ENCODE measurements at places on chromosomes 2 and 18. TPM values are rescaled to one million over a fixed set of nuclear protein-coding genes. Genes with fewer than 3 reads are reported as not detected.

PTPRM gene
- 12.1 TPM for total RNA-seq

ANKRD62 gene
- not detected for total RNA-seq

REG1B gene
- total RNA-seq = not detected

EFEMP1 gene
- total RNA-seq = not detected

ARL6IP6 gene
- 15.0 TPM for total RNA-seq

ZSWIM2 gene
- not detected for total RNA-seq

CLK1 gene
- total RNA-seq = 975 TPM

RASGRP3 gene
- total RNA-seq = 21.1 TPM

CD28 gene
- 3.5 TPM for total RNA-seq

DNA sequence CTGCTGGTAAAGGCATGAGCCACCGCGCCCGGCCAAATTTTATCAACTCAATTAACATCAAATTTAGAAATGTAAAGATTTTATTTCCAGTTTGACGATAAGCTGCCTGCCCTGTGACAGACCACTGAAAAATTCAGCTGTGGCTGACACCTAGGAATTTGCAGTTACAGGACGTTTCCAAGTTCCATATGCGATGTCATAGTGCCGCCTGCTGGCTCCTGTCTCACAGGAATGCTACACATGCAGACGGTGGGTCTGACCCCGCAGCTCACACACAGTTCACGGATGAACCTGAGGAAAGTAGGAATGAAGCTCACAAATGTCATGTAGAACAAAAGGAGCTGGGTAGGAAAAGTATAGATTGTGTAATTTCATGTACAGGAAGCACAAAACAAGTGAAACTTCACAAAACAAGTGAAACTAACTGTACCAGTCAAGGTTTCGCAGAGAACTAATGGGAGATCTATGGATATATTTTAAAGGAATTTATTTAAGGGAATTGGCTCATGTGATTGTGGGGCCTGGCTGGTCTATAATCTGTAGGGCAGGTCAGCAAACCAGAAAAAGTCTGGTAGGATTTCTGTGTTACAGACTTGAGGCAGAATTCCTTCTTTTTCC, 13.2 kb upstream of the SEH1L start:
- no peaks in the 10 kb centered on the region for H3K27me3 ChIP-seq
- no peak overlapping the region for H3K27ac ChIP-seq

DNA sequence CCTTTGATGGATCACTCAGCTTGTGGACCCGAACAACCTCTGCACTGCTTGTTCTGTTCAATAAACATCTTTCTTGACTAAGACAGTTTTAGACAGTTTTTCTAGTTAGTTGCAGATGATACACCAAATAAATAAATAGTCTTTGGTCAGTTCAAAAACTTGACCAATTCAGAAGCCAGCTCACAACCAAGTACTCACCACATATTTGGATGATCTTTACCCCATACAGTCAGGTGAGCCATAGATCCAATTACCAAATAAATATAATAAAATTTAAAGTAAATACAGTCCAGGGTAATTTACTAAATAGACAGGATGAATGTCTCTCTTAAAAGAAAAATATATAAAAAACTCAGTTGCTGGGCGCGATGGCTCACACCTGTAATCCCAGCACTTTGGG, 18.2 kb downstream of the SCN3A start:
- H3K4me1 ChIP-seq = no peaks in the 10 kb centered on the region
- H3K27me3 ChIP-seq = no peaks in the 10 kb centered on the region
- no peak overlapping the region for H3K4me3 ChIP-seq
- H3K27ac ChIP-seq = no peak overlapping the region
- no peak for DNase-seq

GRCh38 chr2:102208774-102209173, 22.0 kb downstream of the IL1RL2 start:
- no peak overlapping the region for H3K27ac ChIP-seq
- no peaks in the 10 kb centered on the region for H3K36me3 ChIP-seq
- H3K4me1 ChIP-seq = no peaks in the 10 kb centered on the region
- H3K4me3 ChIP-seq = no peak overlapping the region
- no peak for DNase-seq
- H3K27me3 ChIP-seq = no peaks in the 10 kb centered on the region

DNA sequence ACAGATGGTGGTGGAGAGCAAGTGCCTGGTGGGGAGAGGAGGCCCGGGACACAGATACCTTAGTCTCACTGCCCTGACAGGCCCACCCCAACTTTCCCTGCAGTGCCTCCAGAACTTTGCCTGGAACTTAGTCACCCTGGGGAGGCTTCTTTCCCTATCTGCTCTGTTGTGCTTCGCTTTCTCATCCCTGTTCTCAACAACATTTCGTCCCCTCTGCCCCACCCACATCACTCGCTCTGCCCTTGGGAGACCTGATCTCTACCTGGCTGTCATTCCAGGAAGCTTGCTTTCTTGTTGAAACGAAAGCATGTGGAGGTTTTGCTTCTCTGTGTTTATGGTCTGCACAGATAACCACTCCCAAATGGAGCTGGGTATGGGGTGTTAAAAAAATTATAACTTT, 93.8 kb downstream of the PRKCE start:
- no peak for DNase-seq
- H3K27me3 ChIP-seq = no peaks in the 10 kb centered on the region
- no peak overlapping the region for H3K4me3 ChIP-seq
- H3K36me3 ChIP-seq = no peaks in the 10 kb centered on the region
- H3K4me1 ChIP-seq = no peaks in the 10 kb centered on the region

- no peak overlapping the region for H3K4me3 ChIP-seq
- H3K36me3 ChIP-seq = no peaks in the 10 kb centered on the region
- H3K27me3 ChIP-seq = no peaks in the 10 kb centered on the region
- no peak for DNase-seq
- no peaks in the 10 kb centered on the region for H3K4me1 ChIP-seq
These were observed 219.5 kb downstream of the SOX11 start for GRCh38 chr2:5911718-5912117.

GRCh38 chr18:24954341-24954740, 397.6 kb downstream of the ZNF521 start:
- no peaks in the 10 kb centered on the region for H3K4me1 ChIP-seq
- H3K27ac ChIP-seq = no peak overlapping the region
- H3K27me3 ChIP-seq = no peaks in the 10 kb centered on the region
- DNase-seq = no peak

GRCh38 chr2:30796699-30797098, 10.5 kb downstream of the CAPN13 start:
- no peaks in the 10 kb centered on the region for H3K4me1 ChIP-seq
- H3K36me3 ChIP-seq = no peaks in the 10 kb centered on the region
- no peak for DNase-seq
- peaks cover 2% of the 10 kb centered on the region for H3K27me3 ChIP-seq
- H3K27ac ChIP-seq = no peak overlapping the region

DNA sequence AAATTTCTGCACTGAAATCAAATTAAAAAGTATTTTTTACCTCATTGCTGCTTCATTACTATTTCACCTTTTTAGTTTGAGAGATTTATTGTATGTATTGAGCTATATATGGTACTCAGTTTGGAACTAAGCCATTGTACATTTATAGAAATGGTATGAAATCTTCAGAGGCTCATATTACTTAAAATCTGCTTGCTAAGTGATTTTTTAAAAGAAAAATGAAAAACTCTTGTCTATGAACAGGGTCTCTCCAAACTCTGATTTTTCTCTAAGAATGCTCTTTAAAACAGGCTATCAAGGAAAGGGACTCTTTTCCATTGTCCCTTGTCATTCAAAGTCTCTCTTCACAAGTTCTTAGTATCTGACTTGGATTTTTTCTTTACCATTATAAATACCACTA, 31.8 kb downstream of the C1D start:
- H3K27me3 ChIP-seq = peaks cover 9% of the 10 kb centered on the region
- no peak for DNase-seq
- H3K27ac ChIP-seq = no peak overlapping the region

GRCh38 chr2:189015359-189015758, 41.2 kb downstream of the COL3A1 start:
- no peak overlapping the region for H3K4me3 ChIP-seq
- no peak overlapping the region for H3K27ac ChIP-seq
- no peaks in the 10 kb centered on the region for H3K4me1 ChIP-seq
- no peak for DNase-seq
- no peaks in the 10 kb centered on the region for H3K36me3 ChIP-seq

GRCh38 chr2:128284037-128284441, 34.6 kb downstream of the HS6ST1 start:
- no peak for DNase-seq
- no peaks in the 10 kb centered on the region for H3K36me3 ChIP-seq
- H3K4me1 ChIP-seq = peaks cover 43% of the 10 kb centered on the region
- no peaks in the 10 kb centered on the region for H3K27me3 ChIP-seq
- H3K4me3 ChIP-seq = no peak overlapping the region

DNA sequence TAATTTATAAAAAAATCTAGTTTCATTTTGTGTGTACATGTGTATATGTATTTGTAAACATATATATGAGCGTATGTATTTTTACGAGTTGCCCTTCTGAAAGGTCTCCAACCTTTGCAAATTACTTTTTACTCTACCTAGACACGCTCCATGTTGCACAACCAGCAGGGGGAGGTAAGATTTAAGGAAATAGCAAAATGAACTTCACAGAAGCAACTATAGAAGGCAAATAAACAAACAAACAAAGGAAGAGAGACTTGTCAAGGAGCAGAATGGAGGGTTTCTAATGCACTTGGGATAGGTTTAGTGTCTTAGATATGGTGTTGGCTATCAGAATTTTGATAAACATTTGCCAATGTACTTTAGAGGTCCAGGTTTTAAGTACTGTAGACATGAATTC, 820.5 kb upstream of the POU3F3 start:
- no peaks in the 10 kb centered on the region for H3K4me1 ChIP-seq
- H3K27me3 ChIP-seq = no peaks in the 10 kb centered on the region
- H3K4me3 ChIP-seq = no peak overlapping the region
- DNase-seq = no peak

- no peaks in the 10 kb centered on the region for H3K27me3 ChIP-seq
- DNase-seq = no peak
- no peak overlapping the region for H3K27ac ChIP-seq
- H3K4me3 ChIP-seq = no peak overlapping the region
These were observed 15.7 kb downstream of the CREG2 start for GRCh38 chr2:101371636-101372035.

DNA sequence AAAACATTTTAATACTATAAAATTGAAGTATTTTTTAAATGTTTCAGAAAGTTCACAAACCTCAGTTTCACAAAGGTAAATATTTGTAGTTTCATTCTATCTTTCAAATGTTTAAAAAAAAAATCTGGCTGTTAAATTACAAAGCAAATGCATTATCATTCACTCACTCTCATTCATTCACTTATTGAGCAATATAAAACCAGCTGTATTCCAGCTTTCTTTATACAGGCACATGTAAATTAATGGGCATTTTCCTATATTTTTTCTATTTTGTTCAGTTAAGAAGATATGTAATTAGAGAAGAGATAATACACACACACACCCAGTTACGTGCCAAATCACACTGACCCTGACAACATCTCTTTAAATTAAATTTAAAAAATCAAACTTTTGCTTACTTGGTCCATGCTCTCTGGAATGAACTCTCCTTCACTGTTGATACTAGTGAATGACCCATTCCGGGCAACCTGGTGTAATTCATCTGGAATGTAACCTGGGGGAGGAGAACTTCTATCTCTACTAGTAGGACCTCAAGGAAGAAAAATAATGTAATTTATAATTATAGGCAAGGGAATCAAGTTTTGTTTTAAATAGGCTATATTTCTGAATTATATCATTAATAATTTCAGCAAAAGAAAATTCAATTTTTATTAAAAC, 32.5 kb upstream of the ERCC3 start:
- no peaks in the 10 kb centered on the region for H3K4me1 ChIP-seq
- no peak overlapping the region for H3K4me3 ChIP-seq
- H3K27me3 ChIP-seq = no peaks in the 10 kb centered on the region
- no peak for DNase-seq
- H3K36me3 ChIP-seq = peaks cover 69% of the 10 kb centered on the region

GRCh38 chr2:65402780-65403528, 29.4 kb downstream of the SPRED2 start:
- no peaks in the 10 kb centered on the region for H3K36me3 ChIP-seq
- no peak for DNase-seq
- H3K4me1 ChIP-seq = no peaks in the 10 kb centered on the region
- H3K27me3 ChIP-seq = no peaks in the 10 kb centered on the region
- H3K27ac ChIP-seq = no peak overlapping the region

- no peaks in the 10 kb centered on the region for H3K4me1 ChIP-seq
- H3K27ac ChIP-seq = no peak overlapping the region
- H3K36me3 ChIP-seq = no peaks in the 10 kb centered on the region
- no peak overlapping the region for H3K4me3 ChIP-seq
These were observed 73.8 kb downstream of the KIF5C start for GRCh38 chr2:148948868-148949267.

GRCh38 chr2:202161151-202161835, 77.1 kb downstream of the SUMO1 start:
- no peaks in the 10 kb centered on the region for H3K36me3 ChIP-seq
- no peak overlapping the region for H3K4me3 ChIP-seq
- no peaks in the 10 kb centered on the region for H3K4me1 ChIP-seq
- H3K27me3 ChIP-seq = no peaks in the 10 kb centered on the region

DNA sequence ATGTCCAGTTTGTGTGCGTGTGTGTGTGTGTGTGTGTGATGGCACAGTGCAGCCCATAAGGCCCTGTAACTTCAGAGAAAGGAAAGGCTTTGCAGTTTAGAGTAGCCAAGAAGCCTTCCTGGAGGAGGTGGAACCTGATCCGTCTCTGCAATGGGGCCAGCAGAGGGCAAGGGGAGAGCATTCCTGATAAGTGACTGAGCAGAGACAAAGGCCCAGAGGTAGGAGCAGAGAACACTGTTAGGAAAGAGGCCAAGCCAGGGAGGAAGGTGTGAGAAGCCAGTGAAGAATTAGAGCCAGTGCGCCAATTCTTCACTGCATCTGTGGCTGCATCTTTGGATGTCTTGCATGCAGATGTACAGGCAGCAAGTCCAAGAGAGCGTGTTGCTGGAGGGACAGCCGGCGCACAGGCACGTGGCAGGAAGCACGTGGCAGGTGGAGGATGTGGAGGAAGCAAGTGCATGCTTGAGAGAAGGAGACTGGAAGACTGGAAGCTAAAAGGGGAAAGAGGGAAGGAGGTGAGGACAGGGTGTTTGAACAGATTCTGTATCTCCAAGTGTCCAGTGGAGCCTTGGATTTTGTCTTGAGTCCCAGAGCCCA, 196.3 kb downstream of the CTIF start:
- H3K27me3 ChIP-seq = no peaks in the 10 kb centered on the region
- H3K4me3 ChIP-seq = no peak overlapping the region
- no peaks in the 10 kb centered on the region for H3K4me1 ChIP-seq
- H3K36me3 ChIP-seq = no peaks in the 10 kb centered on the region
- DNase-seq = no peak

GRCh38 chr2:31726457-31726856, 145.7 kb upstream of the SRD5A2 start:
- no peak for DNase-seq
- no peaks in the 10 kb centered on the region for H3K4me1 ChIP-seq
- no peak overlapping the region for H3K4me3 ChIP-seq
- H3K27ac ChIP-seq = no peak overlapping the region

DNA sequence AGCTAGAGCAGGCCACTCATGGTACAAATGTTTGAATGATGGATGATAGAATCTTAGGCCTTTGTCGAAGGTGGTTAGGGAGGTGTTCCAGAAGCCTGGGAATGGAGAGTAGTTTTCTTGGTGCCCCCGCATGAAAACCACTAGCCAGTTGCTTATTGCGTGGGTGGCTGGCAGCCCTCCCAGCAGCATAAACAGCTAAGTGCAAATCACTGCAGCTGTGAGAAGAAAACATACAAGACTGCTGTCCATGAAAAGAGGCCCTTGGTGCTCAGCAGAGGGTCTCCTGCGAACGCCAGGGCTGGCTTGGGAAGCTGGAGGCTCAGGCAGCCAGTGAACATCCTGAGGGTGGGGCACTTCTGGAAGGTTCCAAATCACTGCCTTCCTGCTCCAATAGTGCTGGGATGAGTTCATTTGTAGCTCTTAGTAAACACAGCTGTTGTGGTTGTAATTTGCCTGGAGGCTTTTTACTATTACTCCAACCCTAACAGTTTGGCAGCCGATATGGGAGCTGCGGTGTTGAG, 118.8 kb downstream of the MGAT5 start:
- peaks cover 5% of the 10 kb centered on the region for H3K4me1 ChIP-seq
- H3K4me3 ChIP-seq = no peak overlapping the region
- no peaks in the 10 kb centered on the region for H3K27me3 ChIP-seq
- no peak overlapping the region for H3K27ac ChIP-seq

Measured in natural killer cell (primary cell).